ENCODE measurements at places on chromosomes 5 and 9. TPM values are rescaled to one million over a fixed set of nuclear protein-coding genes. Genes with fewer than 3 reads are reported as not detected.

The SPATA31D4 gene
- not detected for total RNA-seq

GRCh38 chr5:167995844-167996425, 295.5 kb upstream of the WWC1 start:
- no peak overlapping the region for H3K27ac ChIP-seq
- H3K27me3 ChIP-seq = no peaks in the 10 kb centered on the region
- H3K36me3 ChIP-seq = no peaks in the 10 kb centered on the region
- DNase-seq = no peak
- no peak overlapping the region for H3K4me3 ChIP-seq

- no peak overlapping the region for H3K4me3 ChIP-seq
- DNase-seq = no peak
- H3K36me3 ChIP-seq = no peaks in the 10 kb centered on the region
- H3K27me3 ChIP-seq = no peaks in the 10 kb centered on the region
- no peak overlapping the region for H3K27ac ChIP-seq
Observed at GRCh38 chr9:118992813-118993794, 376.1 kb downstream of the BRINP1 start.

- peaks cover 53% of the 10 kb centered on the region for H3K4me1 ChIP-seq
- peak overlapping the region; percentile 6 for H3K4me3 ChIP-seq
- H3K27me3 ChIP-seq = no peaks in the 10 kb centered on the region
- no peaks in the 10 kb centered on the region for H3K36me3 ChIP-seq
- H3K27ac ChIP-seq = no peak overlapping the region
Observed at GRCh38 chr5:56142614-56143372, 90.3 kb downstream of the ANKRD55 start.

GRCh38 chr5:146103594-146103993, 1.8 kb downstream of the PLAC8L1 start:
- no peak overlapping the region for H3K27ac ChIP-seq
- H3K4me1 ChIP-seq = no peaks in the 10 kb centered on the region
- H3K4me3 ChIP-seq = no peak overlapping the region
- H3K36me3 ChIP-seq = peaks cover 2% of the 10 kb centered on the region
- no peak for DNase-seq

The SHOC1 gene
- total RNA-seq = not detected

DNA sequence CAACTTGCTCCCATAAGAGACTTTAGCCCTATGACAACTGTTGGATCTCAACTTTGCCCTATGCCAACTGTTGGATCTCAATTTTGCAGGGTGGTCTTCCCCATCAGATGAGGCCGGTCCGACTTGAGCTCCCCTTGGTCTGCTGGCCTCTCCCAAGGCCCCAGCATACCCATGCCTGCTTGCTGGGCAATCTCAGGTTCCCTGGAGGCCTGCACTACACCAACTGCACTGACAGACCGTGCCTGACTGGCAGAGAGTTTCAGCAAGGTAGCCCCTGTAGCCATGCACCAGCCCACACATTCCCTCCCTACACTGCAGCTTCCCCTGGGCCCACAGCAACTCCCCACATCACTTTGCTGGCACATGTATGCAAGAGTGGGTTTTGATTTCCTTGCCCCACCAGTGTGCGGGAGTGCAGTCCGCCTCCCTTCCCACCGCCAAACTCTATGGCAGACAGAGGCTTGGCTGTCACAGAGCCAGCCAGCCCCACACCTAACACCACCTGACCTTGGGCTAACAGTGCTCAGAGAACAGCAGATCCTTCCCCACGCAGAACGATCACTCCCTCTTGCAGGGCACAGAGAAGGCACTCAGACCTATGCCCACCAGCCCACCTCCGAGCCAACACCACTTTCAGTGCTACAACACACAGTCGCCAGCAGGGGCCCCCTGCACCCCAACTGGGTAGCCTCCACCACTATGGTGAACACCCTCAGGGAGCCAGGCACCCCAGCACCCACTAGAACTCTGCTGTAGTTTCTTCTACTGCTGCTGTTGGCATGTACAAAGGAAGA, 279.9 kb upstream of the COX7C start:
- no peak for DNase-seq
- H3K4me3 ChIP-seq = no peak overlapping the region
- no peaks in the 10 kb centered on the region for H3K4me1 ChIP-seq
- no peak overlapping the region for H3K27ac ChIP-seq

The TMC1 gene
- 0.43 TPM for total RNA-seq

GRCh38 chr5:147446523-147446922, 63.3 kb downstream of the DPYSL3 start:
- DNase-seq = no peak
- no peak overlapping the region for H3K4me3 ChIP-seq
- no peaks in the 10 kb centered on the region for H3K4me1 ChIP-seq
- H3K27me3 ChIP-seq = peaks cover 34% of the 10 kb centered on the region

DNA sequence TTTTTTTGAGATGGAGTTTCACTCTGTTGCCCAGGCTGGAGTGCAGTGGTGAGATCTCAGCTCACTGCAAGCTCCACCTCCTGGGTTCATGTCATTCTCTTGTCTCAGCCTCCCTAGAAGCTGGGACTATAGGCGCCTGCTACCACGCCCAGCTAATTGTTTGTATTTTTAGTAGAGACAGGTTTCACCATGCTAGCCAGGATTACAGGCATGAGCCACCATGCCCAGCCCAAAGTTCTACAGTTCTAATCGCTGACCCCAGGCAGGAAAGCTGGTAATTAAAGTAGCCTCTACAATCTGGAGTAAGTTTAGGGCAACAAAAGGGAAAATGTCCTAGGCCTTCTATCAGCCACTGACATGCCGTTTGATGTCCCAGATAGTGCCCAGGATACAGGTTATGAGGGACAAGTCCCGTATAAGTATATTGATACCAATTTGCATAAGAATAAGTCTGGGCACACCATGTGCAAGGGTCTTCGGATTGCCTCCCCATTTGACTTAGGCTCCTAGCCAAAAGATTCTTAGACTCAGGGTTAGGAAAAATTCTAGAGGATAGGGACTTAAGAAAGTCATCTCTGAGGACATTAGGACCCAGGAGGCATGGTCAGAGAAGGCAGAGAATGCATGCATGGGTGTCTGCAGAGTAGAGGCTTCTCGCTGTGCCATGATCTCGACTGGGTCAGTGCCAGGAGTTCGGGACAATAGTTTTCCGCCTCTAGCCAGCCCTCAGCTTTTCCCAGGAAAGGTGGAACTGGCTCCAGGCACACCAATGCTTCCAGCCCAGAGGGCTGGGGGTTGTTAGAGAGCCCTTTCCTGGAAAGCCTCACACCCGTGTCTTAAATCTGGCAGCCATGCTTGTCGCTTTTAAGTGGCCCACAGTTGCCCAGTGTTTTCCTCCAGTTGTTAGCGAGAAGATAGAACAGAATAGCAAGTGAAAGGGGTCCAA, 1111.1 kb downstream of the TAF11L14 start:
- DNase-seq = peak; percentile 27
- H3K36me3 ChIP-seq = peaks cover 3% of the 10 kb centered on the region
- peak overlapping the region; percentile 86 for H3K27ac ChIP-seq
- H3K4me1 ChIP-seq = peaks cover 64% of the 10 kb centered on the region
- H3K4me3 ChIP-seq = peak overlapping the region; percentile 91

The CORO2A gene
- total RNA-seq = 13.1 TPM

The IGIP gene
- total RNA-seq = 6.5 TPM

The CREBRF gene
- total RNA-seq = 35.8 TPM

- DNase-seq = no peak
- peak overlapping the region; percentile 56 for H3K27ac ChIP-seq
- H3K4me3 ChIP-seq = peak overlapping the region; percentile 71
- H3K4me1 ChIP-seq = peaks cover 45% of the 10 kb centered on the region
- H3K27me3 ChIP-seq = peaks cover 5% of the 10 kb centered on the region
Observed at GRCh38 chr5:75325242-75325641, 11.8 kb upstream of the HMGCR start.

DNA sequence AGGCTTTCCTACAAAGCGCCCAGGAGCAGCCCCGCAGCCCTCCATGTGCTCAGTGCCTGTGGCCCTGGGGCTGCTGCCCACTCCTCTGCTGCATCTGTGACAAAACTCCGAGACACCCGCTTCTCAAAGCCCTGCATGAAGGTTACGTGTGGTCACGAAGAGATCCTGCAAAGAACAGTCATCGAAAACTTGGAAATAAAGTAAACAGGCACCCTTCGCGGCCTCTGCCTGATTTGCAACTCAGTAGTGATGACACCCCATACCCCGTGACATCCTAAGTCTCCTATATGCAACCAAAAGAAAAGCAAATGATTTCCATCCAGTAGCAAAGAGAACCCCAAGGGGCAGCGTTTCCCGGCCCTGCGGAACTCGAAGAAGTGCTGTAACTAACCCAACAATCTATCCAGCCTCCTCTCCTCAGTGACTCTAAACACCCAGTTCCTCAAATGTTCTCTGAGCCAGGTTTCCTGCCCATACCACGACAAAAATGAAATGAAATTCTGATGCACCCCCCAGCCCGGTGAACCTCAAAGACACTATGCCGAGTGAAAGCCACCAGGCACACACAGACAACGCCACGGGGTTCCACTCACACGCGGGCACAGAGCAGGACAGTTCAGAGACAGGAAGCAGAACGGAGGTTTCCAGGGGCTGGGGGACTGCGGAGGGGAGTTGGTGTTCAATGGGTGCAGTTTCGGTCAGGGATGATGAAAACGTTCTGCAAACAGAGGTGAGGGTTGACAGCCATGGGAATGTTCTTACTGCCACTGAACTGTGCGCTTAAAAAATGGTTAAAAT, 19.0 kb downstream of the NACC2 start:
- peaks cover 12% of the 10 kb centered on the region for H3K4me1 ChIP-seq
- no peak overlapping the region for H3K27ac ChIP-seq
- DNase-seq = no peak
- H3K36me3 ChIP-seq = no peaks in the 10 kb centered on the region

GRCh38 chr5:112892776-112893175, 29.3 kb downstream of the REEP5 start:
- H3K4me1 ChIP-seq = peaks cover 36% of the 10 kb centered on the region
- no peak overlapping the region for H3K4me3 ChIP-seq
- H3K36me3 ChIP-seq = peaks cover 9% of the 10 kb centered on the region

DNA sequence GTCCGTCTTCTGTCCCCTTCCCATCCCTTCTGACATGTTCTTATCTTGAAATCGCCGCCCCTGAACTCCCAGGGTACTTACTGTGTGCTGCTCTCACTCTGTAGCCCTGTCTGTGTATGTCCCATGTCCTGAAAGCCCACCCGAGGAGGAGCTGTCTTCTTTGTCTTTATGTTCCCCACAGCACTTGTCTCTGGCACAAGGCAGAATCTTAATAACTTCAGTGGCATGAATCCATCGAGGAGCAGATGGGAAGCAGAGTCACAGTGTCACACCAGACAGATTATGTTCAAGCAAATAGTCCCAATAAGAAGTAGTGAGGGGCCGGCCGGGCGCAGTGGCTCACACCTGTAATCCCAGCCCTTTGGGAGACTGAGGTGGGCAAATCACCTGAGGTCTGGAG, 29.7 kb upstream of the LTC4S start:
- peaks cover 82% of the 10 kb centered on the region for H3K4me1 ChIP-seq
- no peaks in the 10 kb centered on the region for H3K36me3 ChIP-seq
- H3K27me3 ChIP-seq = no peaks in the 10 kb centered on the region
- no peak overlapping the region for H3K4me3 ChIP-seq

DNA sequence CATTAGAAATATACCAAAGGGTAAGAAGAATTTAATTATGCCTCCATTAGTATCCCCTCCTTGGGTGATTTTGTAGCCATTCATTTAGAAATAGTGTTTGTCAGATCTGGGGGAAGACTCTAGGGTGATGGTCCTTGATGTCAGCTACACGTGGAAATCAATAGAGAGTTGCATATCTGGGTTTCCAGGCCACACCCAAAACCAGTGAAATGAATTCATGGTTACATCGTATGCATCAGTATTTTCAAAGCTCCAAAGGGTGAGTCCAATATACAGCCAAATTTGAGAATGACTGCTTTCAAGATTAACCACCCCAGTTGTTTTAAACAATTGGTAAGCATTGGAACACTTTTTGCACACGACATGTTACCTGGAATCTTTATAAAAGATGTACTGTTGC, 173.4 kb upstream of the SGCD start:
- H3K27me3 ChIP-seq = no peaks in the 10 kb centered on the region
- H3K4me1 ChIP-seq = no peaks in the 10 kb centered on the region
- no peak overlapping the region for H3K4me3 ChIP-seq
- no peaks in the 10 kb centered on the region for H3K36me3 ChIP-seq

The KLF4 gene
- total RNA-seq = 3.5 TPM

DNA sequence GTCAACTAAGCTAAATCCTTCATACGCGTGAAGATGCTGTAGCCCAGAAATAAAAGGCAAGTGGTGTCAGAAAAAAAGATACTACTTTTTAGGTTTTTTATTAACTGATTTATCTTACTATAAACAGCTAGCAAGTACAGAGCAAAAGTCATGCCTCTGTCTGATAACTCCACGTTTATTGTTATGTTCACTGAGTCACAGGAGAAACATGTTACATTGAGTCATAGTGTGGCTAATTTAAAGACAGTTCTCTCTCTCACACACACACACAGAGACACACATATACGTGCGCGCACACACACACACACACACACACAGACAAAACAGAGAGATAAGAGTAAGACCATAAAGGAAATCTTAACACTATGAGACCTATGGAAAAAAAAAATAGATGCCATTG, 770.0 kb upstream of the CDH10 start:
- no peak for DNase-seq
- H3K36me3 ChIP-seq = no peaks in the 10 kb centered on the region
- no peaks in the 10 kb centered on the region for H3K27me3 ChIP-seq
- H3K27ac ChIP-seq = no peak overlapping the region
- no peaks in the 10 kb centered on the region for H3K4me1 ChIP-seq

DNA sequence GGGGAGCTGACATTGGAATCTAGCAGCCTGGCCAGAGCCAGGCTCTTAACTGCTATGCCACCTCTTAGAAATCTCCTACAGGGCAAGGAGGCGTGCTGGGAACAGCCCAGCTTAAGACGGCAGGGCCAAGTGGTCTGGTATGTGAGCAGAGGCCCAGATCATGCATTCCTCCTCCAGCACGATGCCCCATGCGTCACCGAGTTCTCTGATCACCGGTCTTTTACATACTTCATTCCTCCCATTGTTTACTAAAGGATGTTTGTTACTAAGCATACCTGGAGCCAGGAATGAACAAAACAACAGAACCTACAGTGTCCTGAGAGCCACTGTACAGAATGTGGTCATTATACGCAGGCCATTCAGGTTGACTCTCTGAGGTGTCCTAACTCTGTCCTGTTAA, 73.8 kb downstream of the TRIO start:
- H3K27ac ChIP-seq = no peak overlapping the region
- H3K36me3 ChIP-seq = no peaks in the 10 kb centered on the region
- no peak overlapping the region for H3K4me3 ChIP-seq
- peaks cover 8% of the 10 kb centered on the region for H3K4me1 ChIP-seq
- no peak for DNase-seq

DNA sequence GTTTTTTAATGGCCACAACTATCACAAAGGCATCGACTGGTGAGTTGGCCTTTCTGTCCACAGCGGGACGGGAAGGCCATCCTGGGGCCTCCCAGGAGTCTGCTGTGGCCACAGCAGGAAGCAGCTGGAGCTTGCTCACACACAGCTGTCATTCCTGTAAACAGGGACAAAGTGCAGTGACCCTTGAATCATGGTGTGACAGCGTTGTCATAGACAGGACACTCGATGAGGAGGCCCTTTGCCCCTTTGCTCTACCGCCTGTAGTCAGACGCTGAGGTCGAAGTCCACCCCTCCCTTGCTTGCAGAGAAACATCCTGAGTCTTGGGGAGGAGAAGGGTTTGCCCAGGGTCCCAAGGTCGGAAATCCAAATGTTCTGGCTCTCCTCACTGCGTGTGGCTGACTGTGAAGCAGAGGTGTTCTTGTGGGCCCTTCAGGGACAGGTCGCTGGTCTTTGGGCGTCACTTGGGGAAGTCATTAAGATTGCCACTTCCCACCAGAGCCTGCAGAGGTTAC, 35.1 kb downstream of the NDST1 start:
- H3K4me3 ChIP-seq = no peak overlapping the region
- no peaks in the 10 kb centered on the region for H3K4me1 ChIP-seq
- H3K36me3 ChIP-seq = no peaks in the 10 kb centered on the region
- DNase-seq = no peak
- H3K27ac ChIP-seq = no peak overlapping the region
- no peaks in the 10 kb centered on the region for H3K27me3 ChIP-seq

The IPO11 gene
- total RNA-seq = 26.6 TPM
